ENCODE measurements at places on chromosomes 13 and 19. TPM values are rescaled to one million over a fixed set of nuclear protein-coding genes. Genes with fewer than 3 reads are reported as not detected.

SERTM1 gene
- polyA plus RNA-seq = not detected

PAN3 gene
- polyA plus RNA-seq = 7.0 TPM

NKG7 gene
- 1.0 TPM for polyA plus RNA-seq

ABHD8 gene
- polyA plus RNA-seq = 4.5 TPM

OR4F17 gene
- not detected for polyA plus RNA-seq

RASAL3 gene
- polyA plus RNA-seq = 5.8 TPM

ZNF805 gene
- 0.73 TPM for polyA plus RNA-seq

Measured in esophagus (tissue), 2 donors.